Colonic mucosa (tissue), 4 donors: ENCODE measurements at places on chromosomes 12 and 14. TPM values are rescaled to one million over a fixed set of nuclear protein-coding genes. Genes with fewer than 3 reads are reported as not detected.

GRCh38 chr14:100662879-100663760 lies 63.6 kb upstream of the DLK1 start:
- peak; percentile 80 for DNase-seq

- no peak for DNase-seq
These were observed 130.8 kb downstream of the EFCAB11 start for GRCh38 chr14:89823743-89824142.

The CAPZA3 gene
- not detected for total RNA-seq

DNA sequence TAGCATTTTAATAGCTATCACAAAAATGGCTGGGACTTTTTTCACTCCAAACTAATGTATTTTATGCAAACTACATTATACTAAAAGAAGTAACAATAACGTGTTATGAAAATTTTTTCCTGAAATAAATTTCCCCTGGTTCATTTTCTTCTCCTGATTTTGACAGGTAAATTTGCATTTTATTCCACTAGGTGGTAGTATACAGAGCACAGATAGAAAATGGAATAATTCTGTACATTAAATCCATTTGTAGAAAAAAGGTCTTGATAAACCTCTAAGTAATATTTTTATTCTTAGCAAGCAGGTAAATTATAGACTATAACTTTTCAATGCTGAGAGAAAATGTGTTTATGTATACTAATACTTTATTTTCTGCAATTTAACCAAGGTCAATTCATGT lies 96.5 kb downstream of the BCAT1 start:
- no peak for DNase-seq

- no peak for DNase-seq
These were observed 15.9 kb upstream of the PAWR start for GRCh38 chr12:79706676-79707075.

The CIPC gene
- total RNA-seq = 38.4 TPM

- DNase-seq = no peak
These were observed 79.0 kb downstream of the PLCZ1 start for GRCh38 chr12:18658829-18659228.

The KRT81 gene
- total RNA-seq = 0.77 TPM

- peak; percentile 28 for DNase-seq
These were observed 345.6 kb downstream of the PAWR start for GRCh38 chr12:79344855-79345847.

GRCh38 chr14:95319312-95320077 lies at the start of gene CLMN:
Gene CLMN (minus strand): TSS chr14:95319908. CDS start chr14:95319792, 116 bp downstream.
- peak; percentile 70 for DNase-seq

The GLT8D2 gene
- total RNA-seq = 1.6 TPM

- no peak for DNase-seq
These were observed 38.6 kb downstream of the CPM start for GRCh38 chr12:68894276-68894855.

The BIN2 gene
- 6.8 TPM for total RNA-seq

DNA sequence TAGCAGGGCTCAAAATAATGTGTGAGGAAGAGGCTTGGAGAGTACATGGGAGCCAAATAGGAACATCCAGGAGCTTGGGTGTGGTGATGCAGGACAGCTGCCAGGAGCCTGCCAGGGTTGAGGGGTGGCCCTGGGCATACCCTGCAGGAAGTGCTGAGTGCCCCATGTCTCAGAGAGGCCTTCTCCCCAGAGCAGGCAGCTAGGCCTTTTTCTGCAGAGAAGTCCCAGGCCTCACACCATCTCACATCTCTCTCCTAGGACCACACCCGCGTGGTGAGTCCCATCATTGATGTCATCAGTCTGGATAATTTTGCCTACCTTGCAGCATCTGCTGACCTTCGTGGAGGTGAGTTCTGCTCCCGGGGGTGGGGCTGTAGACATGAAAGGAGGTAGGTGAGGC lies 66.9 kb downstream of the ERH start:
- DNase-seq = no peak

- no peak for DNase-seq
These were observed 27.2 kb upstream of the NT5DC3 start for GRCh38 chr12:103868215-103868614.

The KCNH3 gene
- total RNA-seq = 0.13 TPM

The SLC7A8 gene
- total RNA-seq = 23.8 TPM

- DNase-seq = no peak
These were observed 275.0 kb downstream of the AKAP6 start for GRCh38 chr14:32603992-32604565.

GRCh38 chr14:36478782-36479181 lies 41.2 kb downstream of the NKX2-1 start:
- no peak for DNase-seq

GRCh38 chr12:54257332-54257731 lies 22.6 kb downstream of the CBX5 start:
- DNase-seq = no peak

GRCh38 chr14:99628887-99629618 lies 15.9 kb upstream of the HHIPL1 start:
- DNase-seq = peak; percentile 74

The GPX2 gene
- 682 TPM for total RNA-seq

The COQ5 gene
- 35.8 TPM for total RNA-seq

GRCh38 chr12:27208414-27208750 lies 35.7 kb upstream of the STK38L start:
- no peak for DNase-seq

GRCh38 chr12:52221912-52222457 lies 11.1 kb upstream of the KRT7 start:
- peak; percentile 81 for DNase-seq
